ENCODE measurements at places on chromosomes 7 and 10. TPM values are rescaled to one million over a fixed set of nuclear protein-coding genes. Genes with fewer than 3 reads are reported as not detected.

Gene ADAM22
- 2.4 TPM for total RNA-seq

DNA sequence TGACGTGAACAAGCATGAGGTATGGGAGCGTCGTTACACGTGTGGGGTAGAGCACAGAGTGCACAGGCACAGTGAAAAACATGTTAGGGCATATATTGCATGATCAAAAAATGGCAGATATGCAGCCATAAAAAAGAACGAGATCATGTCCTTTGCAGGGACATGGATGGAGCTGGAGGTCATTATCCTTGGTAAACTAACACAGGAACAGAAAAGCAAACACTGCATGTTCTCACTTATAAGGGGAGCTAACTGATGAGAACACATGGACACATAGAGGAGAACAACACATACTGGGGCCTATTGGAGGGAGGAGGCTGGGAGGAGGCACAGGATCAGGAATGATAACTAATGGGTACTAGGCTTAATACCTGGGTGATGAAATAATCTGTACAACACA lies 66.3 kb downstream of the TACC2 start:
- no peak for DNase-seq

- DNase-seq, result peak; percentile 80
Observed at GRCh38 chr7:51123322-51124019, 193.1 kb downstream of the COBL start.

Gene PDIA4
- 123 TPM for total RNA-seq

DNA sequence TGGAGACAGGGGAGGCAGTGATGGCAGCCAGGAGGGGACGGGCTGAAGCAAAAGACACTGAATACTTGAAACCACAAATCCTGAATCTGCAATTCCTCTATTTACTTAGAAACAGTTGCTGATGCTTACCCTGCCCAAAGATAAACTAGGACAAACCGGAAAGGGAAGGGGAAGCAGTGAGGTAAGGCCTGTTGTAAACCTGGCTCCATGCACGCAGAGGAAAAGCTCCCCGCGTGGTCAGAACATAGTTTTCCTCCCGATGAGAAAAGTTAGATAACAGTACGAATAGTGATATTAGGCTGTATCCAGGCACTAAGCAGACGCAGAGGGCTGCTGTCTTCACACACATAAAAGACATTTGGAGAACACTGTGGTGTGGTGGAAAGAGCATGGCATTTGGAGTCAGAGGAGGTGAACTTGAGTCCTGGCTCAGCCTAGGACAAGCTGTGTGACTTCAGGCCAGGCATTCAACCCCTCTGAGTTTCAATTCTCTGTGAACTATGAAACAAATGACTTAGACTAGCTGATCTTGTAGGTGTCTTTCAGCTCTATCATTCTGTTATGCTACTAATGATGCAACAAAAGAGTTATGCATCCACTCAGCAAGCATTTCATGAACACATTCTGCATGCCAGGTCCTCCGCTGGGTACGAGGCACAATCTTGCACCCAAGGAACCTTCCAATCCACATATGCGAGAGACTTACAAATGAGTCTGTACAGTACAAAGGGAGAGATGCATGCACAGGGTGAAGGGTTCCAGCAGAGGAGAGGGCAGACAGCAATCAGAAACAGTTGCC lies 80.9 kb downstream of the SORBS1 start:
- DNase-seq, result peak; percentile 19

DNA sequence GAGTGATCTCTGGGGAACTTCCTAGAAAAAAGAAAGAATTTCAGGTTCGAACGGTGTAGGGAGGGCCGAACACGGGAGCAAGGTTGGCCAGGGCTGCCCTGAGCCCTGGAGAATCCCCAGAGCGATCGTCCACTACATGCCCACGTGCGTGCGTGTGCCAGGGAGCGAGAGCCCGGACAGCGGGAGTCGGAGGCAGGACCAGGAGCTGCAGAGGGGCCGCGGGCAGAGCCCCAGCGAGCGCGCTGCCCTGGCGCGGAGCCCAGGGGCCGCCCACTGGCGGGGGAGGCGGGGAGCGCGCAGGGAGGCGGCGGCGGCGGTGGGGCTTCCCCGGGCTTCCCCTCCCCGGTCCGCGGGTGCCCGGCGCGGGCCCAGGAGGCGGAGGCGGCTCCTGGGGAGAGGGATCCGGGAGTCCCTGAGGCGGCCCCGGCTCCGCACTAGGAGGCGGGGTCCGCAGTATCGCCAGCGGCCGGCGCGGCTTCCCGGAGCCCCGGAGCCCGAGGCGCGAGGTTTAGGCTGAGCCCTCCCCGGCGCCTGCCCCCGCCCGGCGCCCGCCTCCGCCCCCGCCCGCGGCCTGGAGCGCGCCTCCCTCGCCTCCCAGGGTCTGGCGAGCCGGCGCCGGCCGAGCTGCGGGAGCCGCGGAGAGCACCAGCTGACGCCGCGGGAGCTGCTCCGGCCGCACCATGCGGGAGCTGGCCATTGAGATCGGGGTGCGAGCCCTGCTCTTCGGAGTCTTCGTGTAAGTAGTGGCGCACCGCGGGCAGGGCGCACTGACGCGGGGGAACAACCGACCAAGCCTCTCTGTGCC lies at the start of gene PLPP4:
Gene PLPP4 (plus strand): TSS at position 602 of the 805 bp plus-strand sequence. CDS start 79 bp downstream, at position 681.
- peak; percentile 30 for DNase-seq

GRCh38 chr7:86995052-86995725 lies 64.3 kb downstream of the ELAPOR2 start:
- peak; percentile 6 for DNase-seq

DNA sequence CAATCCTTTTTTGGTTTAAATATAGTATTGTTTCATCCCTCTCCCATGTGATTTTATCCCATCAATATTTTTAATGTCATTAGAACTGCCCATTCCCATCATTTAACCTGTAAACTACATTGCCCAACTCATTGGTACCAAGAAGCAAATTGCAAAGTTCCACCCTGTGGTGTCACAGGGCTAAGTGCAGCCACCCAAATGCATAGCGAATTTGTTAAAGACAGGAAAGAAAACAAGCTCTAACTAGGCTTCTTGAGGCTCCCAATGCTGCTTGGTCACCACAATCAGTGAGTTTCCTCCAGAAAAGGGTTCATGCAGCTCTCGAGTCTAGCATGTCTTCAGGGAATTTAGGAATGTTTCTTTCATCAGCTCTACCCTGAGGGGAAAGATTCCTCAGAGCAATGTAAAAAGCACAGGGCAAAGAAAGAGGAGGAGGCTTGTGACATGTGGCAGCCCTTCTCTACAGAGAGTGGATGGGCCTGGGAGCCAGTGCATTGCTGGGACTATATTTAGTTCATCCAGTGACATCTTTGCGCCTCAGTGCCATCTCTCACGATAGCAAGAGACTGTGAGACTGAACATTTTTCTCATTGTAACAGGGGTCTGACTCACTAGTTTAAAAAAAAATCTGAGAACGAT lies 58.1 kb downstream of the CAV1 start:
- DNase-seq, result peak; percentile 90

DNA sequence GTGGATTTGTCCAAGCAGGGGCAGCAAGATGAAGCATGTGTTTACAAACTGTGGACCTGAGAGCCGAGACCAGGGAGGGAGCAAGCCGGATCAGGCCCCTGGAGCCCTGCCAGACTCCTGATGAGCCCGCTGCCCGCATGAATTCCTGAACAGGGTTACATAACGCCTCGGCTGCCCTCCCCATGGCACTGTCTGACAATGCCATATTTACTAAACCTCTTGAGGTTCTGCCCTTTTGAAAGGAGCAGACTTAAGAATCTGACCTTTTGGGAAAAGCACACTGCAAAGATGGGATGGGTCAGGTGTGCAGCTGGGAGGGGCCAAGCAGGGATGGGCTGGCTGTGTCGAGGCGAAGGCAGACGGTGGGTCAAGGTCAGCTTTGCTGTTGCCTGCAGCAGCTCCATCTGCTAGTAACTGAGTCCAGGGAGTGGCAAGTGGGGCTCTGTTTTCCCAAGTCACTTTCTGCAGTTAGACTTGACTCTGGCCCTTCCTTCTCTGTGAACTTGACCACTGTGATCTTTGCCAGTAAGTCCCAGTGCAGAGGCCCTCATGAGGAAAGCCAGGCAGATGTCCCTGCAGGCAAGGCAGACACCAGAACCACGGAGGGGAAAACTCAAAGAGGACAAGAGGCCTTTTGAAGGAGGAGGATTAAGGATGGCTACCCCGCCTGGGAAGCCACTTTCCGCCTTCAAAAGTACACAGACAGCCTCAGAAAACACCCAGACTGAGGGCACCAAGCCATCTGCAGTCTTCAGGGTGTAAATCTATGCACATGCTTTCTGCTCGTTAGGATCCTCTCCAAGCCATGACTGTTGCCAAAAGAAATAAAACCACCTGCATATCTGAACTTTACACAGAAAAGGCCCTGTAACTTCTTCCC lies 175.8 kb downstream of the TNS3 start:
- DNase-seq, result peak; percentile 46

DNA sequence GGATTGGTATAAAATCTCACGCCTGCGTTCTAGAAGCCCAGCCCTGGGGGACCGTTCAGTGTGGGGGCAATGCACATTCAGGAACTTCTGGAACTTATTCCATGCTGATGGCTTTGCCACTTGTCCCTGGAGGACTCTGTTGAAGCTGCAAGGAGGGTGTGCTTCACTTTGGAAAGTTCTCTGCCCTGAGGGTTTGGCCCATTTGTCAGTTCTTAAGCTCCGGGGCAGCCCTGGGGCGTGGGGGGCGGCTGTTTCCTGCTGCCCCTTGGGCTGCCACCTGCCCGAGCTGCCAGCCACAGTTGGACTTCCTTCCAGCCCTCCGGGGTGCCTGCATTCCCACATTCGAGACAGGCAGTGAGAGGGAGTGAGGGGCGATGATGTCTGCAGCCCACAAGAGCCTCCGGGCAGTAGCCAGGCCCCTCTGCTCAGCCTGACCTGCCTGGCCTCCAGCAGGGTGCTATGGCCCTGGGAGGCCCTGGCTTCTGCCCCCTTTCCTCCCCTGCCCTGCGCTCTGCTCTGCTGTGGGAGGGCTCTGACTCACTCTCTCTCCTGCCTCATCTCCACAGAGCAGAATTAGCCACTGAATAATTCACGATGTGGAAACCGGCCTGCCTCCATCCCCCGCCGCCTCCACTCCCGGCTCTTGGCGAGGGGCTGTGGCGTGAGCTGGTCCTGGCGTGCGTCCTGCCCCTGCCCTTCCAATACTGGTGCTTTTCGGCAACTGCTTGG lies 1.9 kb downstream of the TTYH3 start:
- DNase-seq, result peak; percentile 90

GRCh38 chr7:82998436-82998835 lies 164.2 kb downstream of the PCLO start:
- DNase-seq, result no peak

Gene SEPTIN7
- total RNA-seq, result 351 TPM
